ENCODE measurements at places on chromosomes 2 and 18. TPM values are rescaled to one million over a fixed set of nuclear protein-coding genes. Genes with fewer than 3 reads are reported as not detected.

GRCh38 chr18:51235009-51235789 is 37.7 kb upstream of the MEX3C start:
- DNase-seq: peak; percentile 68

GRCh38 chr2:169495310-169495928 is 14.1 kb upstream of the KLHL41 start:
- DNase-seq: no peak

DNA sequence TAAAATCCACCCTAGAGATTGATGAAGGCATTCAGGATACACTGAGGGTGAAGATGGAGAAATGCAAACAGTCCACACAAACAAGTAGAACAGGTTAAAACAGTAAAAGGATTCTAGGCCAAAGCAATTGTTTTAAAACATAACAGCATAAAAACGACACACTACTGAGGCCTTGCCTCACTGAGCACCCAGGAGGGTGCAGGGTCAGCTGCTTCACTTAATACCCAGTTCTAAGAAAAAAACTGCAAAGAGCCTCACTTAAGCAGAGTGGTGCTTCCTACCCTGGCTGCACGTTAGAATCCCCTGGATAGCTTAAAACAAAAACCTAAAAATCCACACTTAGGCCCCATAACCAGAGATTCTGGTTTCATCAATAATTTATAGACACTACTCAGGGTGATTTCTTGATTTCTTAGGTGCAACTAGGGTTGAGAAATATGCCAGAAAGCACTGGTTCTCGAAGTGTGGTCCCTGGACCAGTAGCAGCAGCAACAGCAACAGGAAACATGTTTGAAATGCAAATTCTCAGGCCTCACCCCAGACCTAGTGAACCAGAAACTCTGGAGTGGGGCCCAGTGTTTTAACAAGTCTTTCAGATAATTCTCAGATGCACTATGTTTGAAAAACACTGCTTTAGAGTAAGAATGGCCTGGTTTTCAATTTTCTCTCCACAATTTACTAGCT is 279.1 kb downstream of the ZEB2 start:
- no peak for DNase-seq

- no peak for DNase-seq
Observed at GRCh38 chr2:193276069-193276468, 1081.3 kb upstream of the TMEFF2 start.

- DNase-seq: no peak
Observed at GRCh38 chr2:41963661-41964525, 83.9 kb upstream of the PKDCC start.

GRCh38 chr2:232581725-232582124 is 31.2 kb downstream of the EIF4E2 start:
- no peak for DNase-seq

GRCh38 chr2:144967961-144968360 is 448.0 kb upstream of the ZEB2 start:
- DNase-seq: no peak

DNA sequence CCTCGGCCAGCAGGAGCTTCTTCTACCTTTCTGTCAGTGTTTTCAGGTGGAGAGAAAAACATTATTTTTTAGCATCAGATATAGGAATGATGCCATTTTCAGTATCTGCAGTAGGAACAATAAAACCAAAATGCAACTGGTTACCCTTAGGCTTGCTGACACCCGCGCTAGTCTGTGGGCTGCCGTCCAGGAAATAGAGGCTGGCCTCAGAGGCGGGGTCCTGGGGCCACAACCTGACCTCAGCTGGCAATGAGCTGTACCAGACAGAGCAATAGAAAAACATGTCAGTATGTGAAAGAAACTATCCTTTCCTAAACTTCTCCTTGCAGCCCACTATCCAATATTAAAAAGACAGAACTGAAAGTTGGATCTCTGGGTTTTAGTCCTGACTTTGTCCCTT is 4.6 kb upstream of the ST6GAL2 start:
- no peak for DNase-seq

GRCh38 chr2:233443511-233444183 is 89.4 kb downstream of the DGKD start:
- peak; percentile 91 for DNase-seq

GRCh38 chr2:88608184-88608583 is 19.1 kb downstream of the EIF2AK3 start:
- DNase-seq: no peak

DNA sequence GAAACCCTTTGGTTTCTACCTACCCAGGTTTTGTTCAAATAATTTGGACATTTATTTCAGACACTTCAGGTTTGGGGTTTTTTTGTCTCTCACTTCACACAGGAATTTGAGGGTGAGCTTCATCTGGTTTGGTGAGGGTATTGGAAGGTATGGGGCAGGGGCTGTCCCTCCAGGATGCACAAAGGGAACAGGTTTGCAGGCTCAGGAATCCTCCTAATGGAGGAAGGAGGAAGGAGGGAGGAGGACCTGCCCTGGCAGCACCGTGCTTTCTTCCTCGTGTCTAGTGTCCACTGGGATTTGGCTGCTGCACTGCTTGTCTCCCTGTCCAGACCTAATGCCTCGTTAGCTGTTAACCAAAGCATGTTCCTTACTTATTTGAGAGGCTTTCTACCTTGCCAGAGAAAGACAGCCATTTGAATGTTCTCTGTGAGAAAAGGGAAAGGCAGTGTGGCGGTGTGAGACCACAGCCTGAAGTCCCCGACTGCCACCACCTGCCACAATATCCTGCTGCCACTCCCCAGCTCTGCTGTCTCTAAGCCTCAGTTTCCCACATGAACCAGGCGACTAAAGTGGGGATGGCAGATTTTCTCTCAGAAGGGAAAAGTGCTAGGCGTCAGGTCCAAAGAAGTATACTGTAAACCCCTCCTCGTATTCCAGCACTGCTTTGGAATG is 2.2 kb upstream of the SLC4A5 start:
- no peak for DNase-seq

The AKAIN1 gene
- not detected for total RNA-seq

The CYP1B1 gene
- total RNA-seq: 6.3 TPM

The NGEF gene
- 1.5 TPM for total RNA-seq

The SP140 gene
- total RNA-seq: 84.2 TPM

The REG3G gene
- not detected for total RNA-seq

Data from activated CD4-positive, alpha-beta T cell treated with anti-CD3 and anti-CD28 coated beads for 36 hours (primary cell).